HCT116 (cell line): ENCODE measurements at places on chromosomes 1 and 21. TPM values are rescaled to one million over a fixed set of nuclear protein-coding genes. Genes with fewer than 3 reads are reported as not detected.

DNA sequence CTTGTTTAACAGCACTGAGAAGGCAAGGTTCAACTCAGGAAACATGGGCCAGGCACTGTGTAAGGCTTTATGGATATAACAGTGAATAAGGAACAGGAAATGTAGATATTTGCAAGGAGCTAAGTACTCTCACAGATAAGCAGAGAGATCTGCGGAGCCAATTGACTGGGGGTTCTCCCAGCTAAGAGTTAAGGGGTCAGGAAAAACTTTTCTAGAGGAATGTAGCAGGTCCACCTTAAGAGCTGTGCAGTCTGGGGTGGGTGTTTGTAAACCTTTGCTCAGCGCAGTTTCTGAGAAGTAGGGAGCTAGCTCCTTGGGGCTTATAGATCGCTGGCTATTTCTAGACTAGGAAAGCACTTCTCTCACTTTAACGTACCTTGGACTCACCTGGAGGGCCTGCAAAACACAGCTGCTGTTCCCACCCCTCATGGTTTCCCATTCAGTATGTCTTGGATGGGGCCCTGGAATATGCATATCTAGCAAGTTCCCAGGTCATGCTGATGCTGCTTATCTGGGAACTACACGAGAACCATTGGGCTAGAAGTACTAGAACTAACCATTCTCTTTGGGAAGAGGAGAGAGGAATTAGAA is 51.7 kb downstream of the TLCD4 start:
- peaks cover 16% of the 10 kb centered on the region for H3K4me1 ChIP-seq
- H3K36me3 ChIP-seq, result no peaks in the 10 kb centered on the region
- H3K27me3 ChIP-seq, result no peaks in the 10 kb centered on the region

DNA sequence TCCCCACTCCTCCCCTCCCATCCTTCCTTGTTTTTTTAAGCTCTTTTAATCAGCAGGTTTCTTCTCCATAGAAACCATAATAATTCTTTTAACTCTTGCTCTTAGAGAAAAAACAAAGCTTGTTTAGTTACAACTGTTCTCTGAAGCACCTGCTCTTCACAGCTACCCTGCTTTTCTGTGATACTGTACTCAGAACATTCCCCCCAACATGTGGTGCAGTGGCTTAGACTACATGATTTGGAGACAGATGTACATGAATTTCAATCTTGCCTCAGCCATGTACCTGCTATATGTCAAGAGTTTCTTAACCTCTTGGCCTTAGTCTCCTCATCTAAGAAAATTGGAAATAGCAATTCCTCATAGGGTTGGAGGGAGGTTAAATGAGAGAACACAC is 33.5 kb downstream of the LAMC2 start:
- no peak overlapping the region for H3K27ac ChIP-seq
- no peaks in the 10 kb centered on the region for H3K4me1 ChIP-seq
- no peak overlapping the region for H3K4me3 ChIP-seq

GRCh38 chr1:181044449-181044966 is 10.7 kb downstream of the MR1 start:
- H3K4me1 ChIP-seq, result peaks cover 7% of the 10 kb centered on the region; the same call in 1 of the 2 replicates
- no peak overlapping the region for H3K27ac ChIP-seq
- no peaks in the 10 kb centered on the region for H3K27me3 ChIP-seq
- DNase-seq, result no peak

DNA sequence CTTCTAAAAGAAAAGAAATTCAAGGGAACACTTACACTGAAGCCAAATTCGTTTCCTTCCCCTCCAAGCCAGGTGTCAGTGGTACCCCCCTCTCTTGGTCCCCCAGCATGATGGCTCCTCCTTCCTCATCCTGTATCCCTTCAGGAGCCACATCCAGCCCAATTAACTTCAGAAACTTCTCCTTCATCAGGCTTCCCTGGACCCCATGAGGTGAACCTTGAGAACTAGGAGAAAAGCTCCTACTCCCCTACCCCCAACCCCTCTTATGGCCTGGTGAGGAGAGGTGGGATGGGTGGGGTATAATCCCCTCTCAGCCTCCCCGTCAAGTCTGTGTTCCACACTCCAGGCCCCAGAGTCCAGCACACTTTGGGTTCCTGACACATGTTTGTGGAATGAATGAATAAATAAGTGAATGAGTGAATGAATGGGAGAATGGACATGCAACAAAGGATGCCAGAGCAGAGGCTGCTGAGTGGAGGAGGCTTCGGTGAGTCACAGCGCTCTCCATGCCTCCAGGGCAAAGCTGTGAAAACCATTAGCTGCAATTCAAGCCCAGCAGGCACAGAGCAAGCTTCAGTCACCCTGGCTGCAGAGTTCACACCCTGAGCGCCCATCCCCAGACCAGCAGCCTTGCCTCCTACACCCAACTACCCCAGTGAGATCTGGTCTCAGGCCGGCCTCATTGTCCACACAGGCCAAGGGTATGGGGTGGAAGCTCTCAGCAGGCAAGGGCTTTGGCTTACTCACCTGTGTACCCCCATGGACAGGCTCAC is 43.8 kb downstream of the BATF3 start:
- no peaks in the 10 kb centered on the region for H3K36me3 ChIP-seq
- DNase-seq, result peak; percentile 7
- no peak overlapping the region for H3K27ac ChIP-seq

GRCh38 chr1:200184196-200184595 is 156.7 kb downstream of the NR5A2 start:
- H3K4me3 ChIP-seq, result no peak overlapping the region
- no peaks in the 10 kb centered on the region for H3K27me3 ChIP-seq
- peak; percentile 42 for DNase-seq
- H3K27ac ChIP-seq, result no peak overlapping the region
- H3K36me3 ChIP-seq, result no peaks in the 10 kb centered on the region
- H3K4me1 ChIP-seq, result peaks cover 51% of the 10 kb centered on the region

GRCh38 chr1:89457046-89457445 is 67.6 kb upstream of the LRRC8B start:
- no peaks in the 10 kb centered on the region for H3K27me3 ChIP-seq
- H3K36me3 ChIP-seq, result no peaks in the 10 kb centered on the region
- DNase-seq, result no peak
- no peak overlapping the region for H3K27ac ChIP-seq

DNA sequence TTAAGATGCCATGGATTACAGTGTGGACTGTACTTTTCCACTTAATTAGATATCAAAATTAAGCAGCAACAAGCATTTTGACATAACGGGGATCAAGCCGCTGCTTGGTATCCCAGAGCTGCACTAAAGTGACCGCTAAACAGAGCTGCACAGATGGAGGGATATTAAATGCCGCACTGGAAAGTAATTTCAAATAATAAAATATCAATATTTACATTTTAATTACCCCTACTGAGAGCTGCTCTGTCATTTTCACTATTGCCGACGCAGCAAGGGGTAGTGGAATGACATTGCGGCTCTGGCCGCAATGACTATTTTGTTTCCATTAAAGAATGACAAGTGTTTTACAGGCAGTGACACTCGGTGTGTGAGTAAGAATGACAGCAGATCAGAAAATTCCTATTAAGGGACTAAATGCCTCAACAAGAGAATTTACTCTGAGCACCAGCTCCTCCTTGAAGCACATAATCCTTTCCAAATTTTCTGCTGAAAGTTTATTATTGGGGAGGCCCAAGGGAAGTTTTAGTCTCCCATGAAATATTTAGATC is 109.1 kb upstream of the USH2A start:
- H3K4me3 ChIP-seq, result no peak overlapping the region
- no peaks in the 10 kb centered on the region for H3K36me3 ChIP-seq
- DNase-seq, result no peak
- no peaks in the 10 kb centered on the region for H3K27me3 ChIP-seq
- no peaks in the 10 kb centered on the region for H3K4me1 ChIP-seq

DNA sequence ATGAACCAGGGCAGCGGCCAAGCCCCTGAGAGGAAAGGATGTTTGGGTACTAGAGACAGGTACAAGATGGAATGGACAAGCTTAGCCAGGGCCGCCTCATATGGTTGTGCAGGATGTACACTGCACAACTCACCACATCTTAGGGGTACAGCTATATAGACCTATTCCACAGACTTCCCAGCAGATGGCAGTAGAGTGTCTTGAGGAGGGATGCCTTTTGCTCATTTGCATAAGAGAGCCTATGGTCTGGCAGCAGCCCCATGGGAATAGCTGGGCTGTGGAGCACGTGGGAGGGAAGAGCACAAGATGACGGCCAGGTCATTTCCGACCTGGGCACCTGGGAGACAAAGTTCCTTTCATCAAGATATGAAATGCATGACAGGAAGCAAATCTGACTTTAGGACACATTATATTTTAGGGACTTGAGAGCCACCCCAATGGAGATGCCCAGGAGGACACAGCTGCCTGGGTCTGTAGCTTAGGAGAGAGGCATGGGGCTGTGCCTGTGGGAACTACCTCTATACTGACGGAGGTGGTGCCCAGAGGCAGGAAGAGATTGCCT is 215.5 kb downstream of the KCNJ6 start:
- peaks cover 15% of the 10 kb centered on the region; the same call in 1 of the 2 replicates for H3K27me3 ChIP-seq
- H3K4me3 ChIP-seq, result no peak overlapping the region
- H3K27ac ChIP-seq, result no peak overlapping the region

GRCh38 chr1:162633081-162633762 is 958 bp downstream of the DDR2 start:
- DNase-seq, result no peak
- H3K27me3 ChIP-seq, result no peaks in the 10 kb centered on the region
- no peak overlapping the region for H3K27ac ChIP-seq

DNA sequence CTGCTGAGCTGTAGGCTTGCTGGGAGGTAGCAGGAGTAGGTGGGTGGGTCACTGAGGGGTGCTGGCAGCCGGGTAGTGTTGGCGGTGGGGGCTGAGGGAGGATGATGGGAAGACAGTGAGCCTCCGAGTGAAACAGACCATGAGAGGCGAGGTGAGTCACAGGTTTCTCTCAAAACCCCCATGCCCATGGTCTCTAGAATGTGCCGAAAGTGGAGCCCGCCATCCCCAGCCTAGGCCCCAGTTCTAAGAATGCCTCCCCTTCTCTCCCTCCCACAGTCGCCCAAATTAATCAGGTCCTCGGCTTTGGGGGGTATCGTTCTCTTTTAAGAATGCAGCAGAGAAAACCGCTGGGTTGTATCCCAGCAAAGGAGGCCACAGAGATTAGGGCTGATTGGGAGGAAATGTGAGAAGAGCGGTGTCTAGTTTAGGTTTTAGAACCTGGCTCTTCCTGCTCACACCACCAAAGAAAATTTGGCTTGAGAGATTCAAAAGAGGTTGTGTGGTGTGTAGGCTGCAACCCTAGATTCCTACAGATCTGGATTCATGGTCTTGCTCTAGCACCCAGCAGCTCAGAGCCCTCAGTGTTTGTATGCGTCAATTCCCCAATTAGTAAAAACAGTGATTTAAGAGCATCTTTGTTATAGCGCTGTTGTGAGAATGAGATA is 27.7 kb upstream of the IL19 start:
- no peak overlapping the region for H3K27ac ChIP-seq
- H3K27me3 ChIP-seq, result no peaks in the 10 kb centered on the region
- no peaks in the 10 kb centered on the region for H3K36me3 ChIP-seq
- no peaks in the 10 kb centered on the region for H3K4me1 ChIP-seq
- H3K4me3 ChIP-seq, result no peak overlapping the region

DNA sequence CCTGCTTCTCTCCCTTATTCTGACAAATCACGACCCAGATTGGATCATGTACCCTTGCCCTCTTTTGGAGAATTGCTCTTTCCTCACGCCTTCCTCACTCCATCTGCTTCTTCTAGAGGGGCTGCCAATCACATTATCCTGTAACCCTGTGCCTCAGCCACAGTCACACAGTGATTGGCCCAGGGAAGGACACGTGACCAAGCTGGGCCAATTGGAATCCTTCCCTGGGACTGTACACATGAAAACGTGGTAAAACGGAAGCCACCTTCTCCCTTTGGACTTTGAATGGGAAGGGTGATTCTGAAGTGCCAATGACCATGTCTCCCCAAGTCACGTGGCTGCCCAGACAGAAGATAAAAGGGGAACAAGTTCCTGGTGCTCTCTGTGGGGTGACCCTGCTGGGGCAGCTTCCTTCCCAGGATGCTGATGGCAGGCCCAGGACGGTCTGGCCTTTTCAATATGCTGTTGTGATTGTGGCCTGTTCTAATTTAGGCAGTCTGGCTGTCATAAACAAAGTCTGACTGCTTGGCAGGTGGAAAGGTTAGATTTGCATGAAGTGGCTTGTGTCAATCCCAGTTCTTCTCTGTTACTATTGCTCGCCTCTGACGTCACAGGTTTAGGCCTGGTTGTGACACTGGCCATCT is 92.9 kb downstream of the UBIAD1 start:
- no peaks in the 10 kb centered on the region for H3K36me3 ChIP-seq
- no peak overlapping the region for H3K27ac ChIP-seq
- no peaks in the 10 kb centered on the region for H3K4me1 ChIP-seq

DNA sequence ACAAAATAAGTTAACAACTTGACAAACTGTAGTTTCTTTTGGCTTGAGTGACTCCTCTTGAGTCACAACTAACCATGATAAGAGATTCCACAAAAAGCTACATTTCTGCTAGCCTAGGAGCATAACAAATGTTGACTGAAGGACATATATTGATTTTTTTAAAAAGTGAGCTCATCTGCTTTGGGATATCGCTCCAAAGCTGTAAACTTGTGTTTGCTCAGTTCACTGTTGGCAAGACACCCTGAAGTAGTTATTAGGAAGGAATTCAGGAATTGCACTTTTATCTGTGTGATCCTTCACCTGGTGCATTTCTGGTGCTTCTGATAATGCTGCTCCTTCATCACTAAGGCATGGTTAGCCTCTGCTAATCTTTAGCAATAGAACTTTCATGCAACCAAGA is 23.7 kb downstream of the RWDD3 start:
- peak; percentile 10 for DNase-seq
- no peaks in the 10 kb centered on the region for H3K27me3 ChIP-seq
- H3K4me3 ChIP-seq, result no peak overlapping the region

- no peaks in the 10 kb centered on the region for H3K27me3 ChIP-seq
- H3K4me3 ChIP-seq, result no peak overlapping the region
- H3K27ac ChIP-seq, result no peak overlapping the region
- no peak for DNase-seq
These were observed 486.7 kb downstream of the SMYD3 start for GRCh38 chr1:246020211-246020954.

GRCh38 chr1:63512584-63512983 is 10.4 kb downstream of the ITGB3BP start:
- no peaks in the 10 kb centered on the region for H3K27me3 ChIP-seq
- no peak overlapping the region for H3K4me3 ChIP-seq
- DNase-seq, result no peak
- H3K36me3 ChIP-seq, result no peaks in the 10 kb centered on the region
- no peak overlapping the region for H3K27ac ChIP-seq

GRCh38 chr1:160369087-160369486 is 2.2 kb downstream of the NHLH1 start:
- no peaks in the 10 kb centered on the region for H3K36me3 ChIP-seq
- H3K27me3 ChIP-seq, result no peaks in the 10 kb centered on the region
- no peak overlapping the region for H3K4me3 ChIP-seq
- H3K27ac ChIP-seq, result no peak overlapping the region
- no peaks in the 10 kb centered on the region for H3K4me1 ChIP-seq
- DNase-seq, result no peak

Gene GJA8
- not detected for total RNA-seq

Gene PTPN22
- total RNA-seq, result 0.17 TPM

Gene ECE1
- total RNA-seq, result 66.8 TPM

Gene PBXIP1
- total RNA-seq, result 12.6 TPM

Gene PRDM16
- total RNA-seq, result 6.1 TPM

Gene TIE1
- not detected for total RNA-seq

Gene MAPKAPK2
- 51.1 TPM for total RNA-seq

Gene HNRNPCL1
- not detected for total RNA-seq

Gene CRYBG2
- 10.5 TPM for total RNA-seq

Gene TFF1
- 0.61 TPM for total RNA-seq

Gene SPATA46
- total RNA-seq, result not detected

Gene RXRG
- not detected for total RNA-seq
